Amniotic epithelial cell (primary cell): ENCODE measurements at places on chromosomes 7 and 10.

- peak; percentile 41 for DNase-seq
These were observed 557 bp downstream of the TMEM120A start for GRCh38 chr7:75993689-75994387.

DNA sequence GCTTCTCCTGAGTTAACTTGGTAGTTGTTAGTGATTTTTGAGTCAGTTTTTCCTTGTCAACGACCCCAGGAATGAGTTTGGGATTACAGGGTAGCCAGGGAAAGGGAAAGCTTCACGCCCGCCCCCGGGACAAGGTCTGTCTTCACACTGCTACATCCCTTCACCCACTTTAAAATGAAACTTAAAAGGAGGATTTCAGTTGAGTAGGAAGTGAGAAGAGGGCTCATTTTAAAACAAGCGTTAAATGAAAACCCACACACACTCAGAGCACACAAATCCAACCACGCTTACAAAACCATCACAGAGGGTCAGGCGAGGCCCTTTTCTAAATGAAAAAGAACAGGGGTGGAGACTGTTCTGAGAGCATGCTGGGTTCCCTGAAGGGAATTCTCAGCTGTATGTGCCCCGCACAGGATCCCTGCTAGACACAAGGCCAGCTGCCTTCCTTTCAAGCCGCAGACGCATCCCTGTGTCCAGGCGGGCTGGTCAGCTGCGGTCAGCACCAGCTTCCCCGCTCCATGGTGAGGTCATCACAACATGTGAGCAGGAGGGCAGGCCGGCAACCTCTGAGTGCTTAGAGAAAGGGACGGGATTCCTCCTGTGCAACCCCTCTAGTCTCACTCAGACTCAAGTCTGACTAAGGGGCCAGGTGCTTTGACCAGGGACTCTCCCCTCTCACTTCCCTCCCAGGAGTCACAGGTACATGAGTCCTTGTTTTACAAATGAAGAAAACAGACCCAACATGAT lies 111.8 kb downstream of the EGFR start:
- DNase-seq: peak; percentile 94

DNA sequence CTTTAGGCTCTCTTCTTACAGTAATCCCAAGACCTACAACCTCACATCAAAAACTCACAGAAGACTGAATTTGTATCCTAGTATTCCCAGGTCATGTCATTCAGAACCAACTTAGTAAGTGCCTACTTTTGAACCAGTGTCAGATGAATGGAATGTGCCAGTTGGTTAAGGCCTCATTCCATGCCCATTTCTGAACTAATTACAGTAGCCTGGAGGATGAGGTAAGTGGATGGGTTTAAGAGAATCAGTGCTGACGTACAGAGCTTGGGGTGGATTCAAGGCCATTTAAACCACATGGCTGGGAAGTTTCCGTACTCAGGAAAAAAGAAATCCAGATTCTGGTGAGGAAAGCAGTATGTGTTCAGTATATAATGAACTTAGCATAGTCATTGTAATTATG lies 21.9 kb upstream of the FOXP2 start:
- DNase-seq: peak; percentile 67

- DNase-seq: no peak
These were observed 171.5 kb upstream of the GRB10 start for GRCh38 chr7:50954245-50954644.

DNA sequence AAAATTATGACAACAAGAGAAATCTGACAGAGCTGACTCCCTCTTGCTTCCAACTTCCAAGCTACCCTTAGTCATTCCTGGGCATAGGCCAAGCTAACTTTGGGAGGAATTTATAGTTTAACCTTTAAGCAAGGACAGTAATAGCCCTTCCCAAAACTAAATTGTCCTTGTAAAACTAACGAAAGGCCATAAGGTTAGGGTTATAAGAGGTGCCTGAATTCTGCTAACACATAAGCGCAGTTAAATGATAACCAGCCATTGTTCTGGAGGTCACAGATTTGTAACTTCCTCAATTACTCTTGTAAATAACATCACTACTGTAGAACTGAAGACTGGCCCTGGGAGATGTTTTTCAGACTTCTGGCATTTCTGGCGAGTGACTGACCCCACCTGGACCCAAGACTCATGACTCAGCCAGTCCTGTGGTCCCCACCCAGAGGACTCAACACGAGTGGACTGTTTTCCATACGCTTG lies 481.2 kb downstream of the KCNMA1 start:
- peak; percentile 69 for DNase-seq

- peak; percentile 80 for DNase-seq
These were observed 125.4 kb downstream of the JAZF1 start for GRCh38 chr7:28055161-28055544.

DNA sequence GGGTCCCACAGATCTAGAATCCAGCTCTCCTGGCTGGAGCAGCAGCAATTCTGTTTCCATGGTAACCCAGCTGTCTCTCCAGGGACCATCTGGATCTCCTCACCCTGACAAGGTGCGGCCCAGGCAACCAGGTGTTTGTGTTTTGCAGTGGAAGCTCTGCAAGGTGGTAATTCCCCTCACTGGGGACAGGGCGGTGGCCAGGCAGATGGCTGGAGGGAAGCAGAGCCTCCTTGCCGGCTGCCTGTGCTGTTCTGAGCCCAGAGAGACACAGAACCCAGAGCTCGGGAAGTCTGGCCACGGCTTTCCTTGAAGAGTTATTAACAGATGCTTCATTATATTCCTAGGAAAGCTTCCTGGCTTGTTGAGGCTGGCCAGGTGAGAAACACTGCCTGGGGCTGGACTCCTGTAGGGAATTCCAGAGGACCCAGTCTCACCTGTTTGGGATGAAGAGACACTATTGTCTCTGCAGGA lies 118.2 kb upstream of the PPIF start:
- DNase-seq: no peak

- peak; percentile 61 for DNase-seq
These were observed 6.4 kb upstream of the GPR22 start for GRCh38 chr7:107463139-107464078.

- no peak for DNase-seq
These were observed 68.0 kb upstream of the PCDH15 start for GRCh38 chr10:54869022-54869421.

- DNase-seq: peak; percentile 85
These were observed 9.3 kb downstream of the RBM33 start for GRCh38 chr7:155653803-155654202.

DNA sequence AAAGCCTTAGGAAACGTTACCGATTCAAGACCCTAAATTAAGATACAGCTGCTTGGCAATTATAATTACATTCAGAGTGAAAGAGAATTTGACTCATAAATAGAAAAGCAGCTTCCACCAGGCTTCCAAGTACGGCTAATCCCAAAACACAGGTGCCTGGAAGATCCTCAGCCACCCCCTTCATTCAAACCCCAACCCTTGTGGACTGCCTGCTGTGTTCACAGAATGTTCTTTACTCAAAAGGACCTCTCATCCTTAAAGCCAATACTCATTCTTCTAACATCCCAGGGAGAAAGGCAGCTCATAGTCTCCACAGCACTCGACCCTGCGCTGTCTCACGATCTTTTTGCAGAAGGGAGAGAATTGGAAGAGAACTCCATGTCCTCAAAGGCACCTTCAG lies 32.9 kb downstream of the RNF32 start:
- DNase-seq: no peak

- no peak for DNase-seq
These were observed 465.3 kb downstream of the PLXDC2 start for GRCh38 chr10:20281579-20281978.

DNA sequence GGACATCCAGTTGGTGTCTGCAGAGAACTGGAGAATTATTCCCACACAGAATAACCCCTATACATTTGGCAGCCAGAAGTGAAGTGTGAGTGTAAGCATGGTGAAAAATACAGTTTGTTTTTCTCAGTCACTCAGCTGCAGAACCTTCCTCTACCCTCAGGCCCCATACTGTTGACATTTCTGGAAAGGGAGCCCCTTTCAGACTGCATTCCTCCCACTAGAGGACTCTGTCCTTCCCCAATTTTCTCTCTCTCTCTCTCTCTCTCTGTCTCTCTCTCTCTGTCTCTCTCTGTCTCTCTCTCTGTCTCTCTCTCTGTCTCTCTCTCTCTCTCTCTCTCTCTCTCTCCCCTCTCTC lies 86.8 kb upstream of the STEAP1B start:
- peak; percentile 60 for DNase-seq

DNA sequence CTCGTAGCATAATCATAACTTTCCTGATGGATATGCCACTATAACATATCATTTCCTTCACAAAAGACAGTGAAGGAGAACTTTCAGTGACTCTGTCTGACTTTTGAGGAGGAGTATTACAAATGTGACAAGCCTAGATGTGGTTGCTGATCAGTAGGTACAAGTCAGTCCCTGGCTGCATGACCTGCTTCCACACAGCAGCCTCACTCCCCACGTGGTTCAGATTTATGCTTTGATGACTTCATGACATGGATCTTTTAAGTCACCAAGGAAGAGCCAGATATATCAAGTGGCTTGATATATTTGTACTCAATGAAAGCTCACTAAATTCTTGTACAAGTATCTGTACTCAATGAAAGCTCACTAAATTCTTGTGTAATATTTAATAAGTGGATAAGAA lies 50.9 kb upstream of the MKLN1 start:
- no peak for DNase-seq

GRCh38 chr7:47652591-47652990 lies 70.7 kb upstream of the TNS3 start:
- DNase-seq: peak; percentile 17

DNA sequence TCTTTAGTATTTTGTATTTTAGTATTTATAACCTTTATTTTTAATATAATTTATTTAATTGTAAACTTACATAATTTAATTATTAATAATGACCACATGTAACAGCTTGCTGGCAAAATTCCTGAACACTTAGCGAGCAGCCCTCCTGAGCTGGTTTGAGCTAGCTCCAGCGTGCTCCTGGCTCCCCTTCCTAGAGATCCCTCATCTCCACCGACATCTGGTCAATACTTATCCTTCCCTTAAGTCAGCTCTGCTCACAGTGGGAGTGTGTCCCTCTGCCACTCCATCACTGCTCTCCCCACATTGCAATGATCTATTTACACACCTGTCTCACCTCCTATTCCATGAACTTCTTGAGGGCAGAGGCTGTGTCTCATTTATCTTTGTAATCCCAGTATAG lies 20.6 kb upstream of the TBXAS1 start:
- DNase-seq: no peak

- no peak for DNase-seq
These were observed 84.3 kb downstream of the WDFY4 start for GRCh38 chr10:48768926-48769325.

DNA sequence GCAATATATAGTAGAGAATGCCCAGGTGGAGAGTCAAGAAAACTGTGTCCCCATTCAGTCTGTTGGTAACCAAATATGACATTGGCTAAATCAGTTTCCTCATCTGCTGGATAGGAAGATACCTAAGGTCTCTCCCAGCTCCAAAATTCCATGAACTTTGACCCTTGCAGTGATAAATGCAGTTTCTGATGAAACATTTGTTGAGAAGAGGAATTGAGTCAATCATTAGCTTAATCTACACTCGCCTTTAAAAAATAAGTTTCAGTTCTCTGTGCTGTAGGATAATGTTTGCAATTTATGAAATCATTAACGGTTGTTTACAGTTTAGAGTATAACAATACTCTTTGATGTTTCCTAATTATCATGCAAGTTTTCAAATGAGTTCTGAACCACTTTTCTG lies 38.0 kb upstream of the SLC25A13 start:
- no peak for DNase-seq

DNA sequence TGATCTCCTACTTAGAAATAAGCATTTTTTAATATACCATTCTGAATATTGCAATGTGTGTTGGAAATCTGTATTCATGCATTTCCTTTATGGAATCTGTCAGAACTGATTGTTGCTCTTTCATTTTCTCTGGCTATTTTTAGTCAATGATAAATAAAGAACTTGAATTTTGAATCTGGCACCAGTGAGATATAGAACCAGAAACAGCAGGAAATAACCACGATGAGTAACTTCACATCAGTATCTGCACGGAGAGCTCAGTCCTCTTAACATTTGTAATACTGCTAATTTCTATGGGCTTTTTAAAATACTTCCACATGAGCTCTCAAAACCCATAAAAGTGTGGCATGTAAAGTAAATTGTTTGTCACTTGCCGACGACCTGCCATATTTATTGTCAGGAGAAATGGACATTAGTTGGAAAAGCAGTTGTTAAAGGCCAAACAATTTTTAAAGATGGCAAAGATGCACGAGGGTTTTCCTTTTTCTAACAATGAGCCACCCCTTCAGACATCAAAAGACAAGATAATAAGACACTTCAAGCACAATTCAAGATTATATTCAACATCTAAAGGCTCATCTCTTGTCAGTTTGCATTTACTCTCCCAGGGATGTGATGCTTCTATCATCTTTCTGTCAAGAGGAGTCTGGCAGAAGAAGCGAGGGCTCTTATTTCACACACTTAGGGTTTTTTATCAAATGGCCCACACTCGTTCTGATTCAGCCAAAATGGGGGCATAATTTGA lies 118.3 kb downstream of the POU6F2 start:
- DNase-seq: no peak

DNA sequence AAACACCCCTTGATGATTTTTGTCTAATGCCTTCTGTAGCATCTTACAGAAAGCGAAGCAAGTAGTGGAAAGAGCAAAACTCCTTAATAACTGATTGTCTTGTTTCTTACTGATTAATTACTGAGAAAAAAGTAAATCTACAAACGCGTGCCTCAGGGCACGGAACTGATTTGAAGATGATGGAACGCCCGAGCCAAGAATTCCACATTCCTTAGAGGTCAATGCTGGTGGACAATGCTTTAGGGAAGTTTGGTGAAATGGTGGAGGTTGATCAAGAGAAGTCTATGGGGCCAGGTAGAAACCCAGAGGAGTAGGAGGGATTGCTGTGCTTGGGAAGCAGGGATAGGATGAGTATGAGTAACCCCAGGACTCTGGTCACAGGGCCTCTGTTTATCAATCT lies 5.0 kb upstream of the SORBS1 start:
- no peak for DNase-seq

DNA sequence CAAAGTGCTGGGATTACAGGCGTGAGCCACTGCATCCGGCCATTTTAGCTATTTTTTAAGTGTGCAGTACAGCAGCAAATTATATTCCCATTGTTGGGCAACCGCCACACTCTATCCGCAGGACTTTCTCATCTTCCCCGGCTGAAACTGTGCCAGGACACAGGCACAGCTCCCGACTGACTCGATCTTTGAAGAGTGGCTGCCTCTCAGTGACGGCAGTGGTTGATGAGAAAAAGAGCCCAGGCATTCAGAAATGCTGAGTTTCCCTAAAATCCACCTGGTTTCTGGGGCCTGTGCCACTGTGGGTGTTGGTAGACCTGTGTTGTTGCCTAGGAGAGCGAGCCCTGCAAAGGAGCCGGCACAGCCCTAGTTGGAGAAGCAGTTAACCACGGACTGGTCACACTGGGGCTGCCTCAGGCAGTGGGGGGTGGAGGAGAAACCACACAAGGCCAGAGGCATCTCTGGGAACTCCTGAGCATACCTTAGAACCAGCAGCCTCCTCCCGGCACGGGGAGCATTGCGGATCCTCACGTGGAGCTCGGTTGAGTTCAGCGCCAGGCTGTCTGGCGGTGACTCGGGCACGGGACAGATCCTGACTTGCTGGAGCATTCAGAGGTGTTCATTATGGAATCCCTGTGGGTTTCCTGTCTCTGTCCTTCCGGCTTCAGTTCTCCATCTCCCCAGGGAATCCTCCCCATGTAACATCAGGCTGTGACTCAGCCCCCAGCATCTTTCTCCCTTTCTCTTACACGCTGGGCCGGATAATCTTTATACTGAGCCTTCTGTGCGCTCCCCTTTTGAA lies 16.2 kb downstream of the PFKFB3 start:
- DNase-seq: peak; percentile 85

GRCh38 chr7:55561690-55562089 lies 10.6 kb downstream of the VOPP1 start:
- DNase-seq: no peak
